ENCODE measurements at places on chromosomes 2 and 18.

GRCh38 chr2:31302940-31303563 is 69.1 kb downstream of the EHD3 start:
- DNase-seq = no peak

- DNase-seq = no peak
Measured at GRCh38 chr2:183057333-183057985, 19.2 kb upstream of the NCKAP1 start.

- no peak for DNase-seq
Measured at GRCh38 chr2:136322428-136322827, 204.5 kb upstream of the CXCR4 start.

GRCh38 chr2:221451862-221452788 is 120.0 kb downstream of the EPHA4 start:
- no peak for DNase-seq

GRCh38 chr2:18925296-18925695 is 335.9 kb upstream of the NT5C1B start:
- DNase-seq = no peak

DNA sequence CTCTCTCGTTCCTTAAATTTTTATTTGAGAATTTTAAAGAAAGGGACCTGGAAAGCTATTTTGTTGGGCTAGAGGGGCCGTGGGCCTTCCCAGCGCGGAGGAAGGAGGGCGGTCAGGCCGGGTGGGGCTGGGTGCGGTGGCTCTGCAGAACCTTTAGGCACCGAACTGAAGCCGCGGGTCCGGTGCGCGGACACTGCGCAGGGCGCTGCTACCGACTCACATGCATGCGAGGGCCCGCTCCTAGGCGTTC is 1.6 kb upstream of the TWIST2 start:
- no peak for DNase-seq

GRCh38 chr2:9478526-9478925 is 4.2 kb downstream of the IAH1 start:
- no peak for DNase-seq

- DNase-seq = no peak
Measured at GRCh38 chr2:75896779-75897366, 186.2 kb upstream of the GCFC2 start.

DNA sequence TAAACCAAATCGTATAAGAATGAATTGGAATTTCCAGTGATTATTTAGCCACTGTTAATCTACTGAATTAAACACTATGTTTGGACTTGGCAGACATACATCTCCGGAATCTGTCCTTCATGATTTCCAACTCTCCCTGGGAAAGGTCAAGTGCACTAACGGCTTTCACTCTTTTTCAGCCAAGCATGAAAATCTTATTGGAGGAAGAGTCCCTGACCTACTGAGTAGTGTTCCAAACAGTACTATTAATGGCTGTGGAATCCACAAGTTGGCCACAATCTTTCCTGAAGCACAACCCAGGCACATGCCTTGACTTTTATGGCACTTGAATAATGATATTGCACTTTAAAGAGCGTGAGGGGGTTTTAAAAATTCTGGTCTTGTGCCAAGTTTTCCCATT is 318.9 kb upstream of the RND3 start:
- DNase-seq = no peak

- no peak for DNase-seq
Measured at GRCh38 chr2:60408811-60409530, 144.5 kb downstream of the BCL11A start.

- no peak for DNase-seq
Measured at GRCh38 chr2:26191316-26192159, 18.6 kb downstream of the GAREM2 start.

GRCh38 chr2:41399437-41400087 is 648.3 kb upstream of the PKDCC start:
- DNase-seq = no peak

GRCh38 chr2:234940527-234940926 is 11.3 kb upstream of the SH3BP4 start:
- no peak for DNase-seq

GRCh38 chr2:121633463-121633862 is 15.8 kb downstream of the CLASP1 start:
- no peak for DNase-seq

DNA sequence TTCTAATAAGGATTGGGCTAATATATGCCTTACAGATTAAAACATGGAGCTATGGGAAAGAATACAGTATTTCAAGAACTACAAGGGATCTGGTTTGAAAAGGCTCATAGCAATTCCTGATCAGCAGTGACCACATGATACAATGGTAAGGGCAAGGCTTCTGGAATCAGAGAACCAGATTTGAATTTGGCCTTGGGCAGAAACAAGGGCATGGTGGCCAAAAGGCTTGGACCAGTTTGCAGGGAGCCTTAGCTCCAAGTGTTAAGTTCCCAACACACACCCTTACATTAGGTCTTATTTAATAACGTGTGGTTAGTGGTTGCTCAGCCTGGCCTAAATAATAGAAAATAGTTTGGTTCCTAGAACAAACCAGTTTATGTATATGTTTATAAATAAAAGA is 87.7 kb downstream of the ZAP70 start:
- DNase-seq = no peak

DNA sequence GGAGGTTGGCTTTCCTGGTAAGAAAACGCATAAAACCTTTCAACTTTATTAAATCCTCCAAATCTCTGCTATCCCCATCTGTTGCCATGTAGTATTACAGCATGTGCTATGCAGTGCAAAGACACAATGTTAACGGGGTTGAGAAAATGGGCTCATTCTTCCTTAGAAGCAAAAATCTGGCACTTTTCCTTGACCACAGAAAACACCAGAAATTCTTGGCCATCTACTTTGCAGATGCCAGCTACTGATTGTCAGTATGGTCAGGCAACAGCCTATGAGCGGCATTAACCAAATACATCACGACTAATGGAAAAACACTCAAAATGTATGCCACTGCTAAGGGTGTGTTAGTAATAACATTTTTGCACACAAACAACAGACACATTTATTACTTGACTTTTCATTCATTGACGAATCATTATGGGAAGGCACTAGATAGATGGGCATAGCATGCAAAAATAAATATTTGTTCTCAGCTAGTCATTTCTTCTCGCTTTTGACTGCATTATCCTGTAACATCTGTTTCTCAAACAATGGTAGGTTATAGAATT is 65.2 kb upstream of the CRIM1 start:
- DNase-seq = no peak

DNA sequence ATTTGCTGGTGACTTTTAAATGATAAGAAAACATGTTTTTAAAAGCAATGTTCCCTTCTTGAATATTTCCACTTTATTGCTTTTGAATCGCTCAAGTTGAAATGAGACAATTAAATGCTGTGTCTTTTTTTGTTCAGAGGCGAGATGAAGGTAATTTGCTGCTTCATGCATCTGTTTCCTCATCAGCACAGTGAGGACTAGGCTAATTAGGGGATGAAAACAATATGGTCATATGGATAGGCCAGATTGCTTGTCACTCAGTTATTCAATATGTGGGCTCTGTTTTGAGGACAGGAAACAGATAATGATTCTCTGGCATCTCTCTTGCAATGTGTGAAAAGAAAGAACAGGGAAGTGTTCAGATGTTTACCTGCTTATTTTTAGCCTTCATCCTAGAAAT is 61.0 kb downstream of the ERBB4 start:
- no peak for DNase-seq

DNA sequence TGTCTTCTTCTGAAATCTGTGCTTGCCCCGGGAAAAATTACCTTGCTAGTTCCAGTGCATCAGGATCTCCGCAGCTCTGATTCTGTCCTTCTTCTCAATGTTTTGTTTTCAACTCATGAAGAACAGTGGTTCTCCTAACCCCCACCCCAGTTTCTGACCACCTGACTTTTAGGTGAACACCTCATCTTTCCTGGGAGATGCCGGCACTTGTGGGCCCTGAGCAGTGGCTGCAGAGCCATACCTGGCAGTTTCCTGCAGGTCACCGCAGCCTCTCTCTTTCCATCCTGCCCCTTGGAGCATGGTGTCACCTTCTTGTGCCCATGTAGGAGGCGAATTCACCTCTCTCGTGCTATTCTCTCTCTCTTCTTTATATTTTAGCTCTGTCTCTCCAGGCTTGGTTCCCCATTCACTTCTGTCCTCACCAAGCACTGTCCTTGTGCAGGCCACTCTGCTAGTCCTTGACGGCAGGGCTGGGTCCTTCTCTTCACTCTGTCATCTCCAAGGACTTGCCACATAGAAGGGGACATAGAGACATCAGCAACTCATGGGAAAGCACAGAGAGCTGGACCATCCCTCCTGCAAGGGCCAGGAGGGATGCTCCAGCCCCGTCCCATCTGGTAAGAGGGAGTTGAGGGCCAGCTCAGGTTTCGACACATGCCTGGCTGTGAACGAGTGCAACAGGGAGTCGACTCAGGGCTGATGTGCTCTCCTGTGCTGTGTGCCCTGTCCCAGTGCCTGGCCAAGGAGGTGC is 59.1 kb downstream of the DDX1 start:
- DNase-seq = no peak

GRCh38 chr2:151138507-151138906 is 123.2 kb downstream of the RBM43 start:
- no peak for DNase-seq

DNA sequence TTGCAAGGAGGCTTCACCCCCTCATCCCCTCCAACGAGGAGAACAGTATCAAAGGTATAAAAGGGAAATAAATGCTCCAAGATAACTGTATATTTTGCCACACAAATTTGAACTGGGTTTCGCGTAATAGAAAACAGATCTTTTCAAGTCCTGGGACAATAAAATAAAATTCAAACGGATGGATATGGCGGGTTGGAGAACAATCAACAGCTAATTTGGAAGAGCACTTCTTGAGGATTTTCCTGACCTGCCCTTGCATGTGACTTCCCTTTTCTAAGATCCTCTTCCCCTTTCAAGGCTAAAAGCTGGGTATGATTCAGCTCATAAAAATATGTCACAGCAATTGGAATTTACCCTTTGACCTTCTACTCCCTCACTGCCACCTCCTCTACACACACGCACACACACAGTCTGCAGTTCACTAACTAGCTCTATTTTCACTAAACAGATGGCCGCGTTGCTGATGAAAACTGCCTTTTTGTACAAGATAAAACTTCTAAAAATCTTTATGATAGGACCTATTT is 386.9 kb downstream of the FIGN start:
- DNase-seq = no peak

DNA sequence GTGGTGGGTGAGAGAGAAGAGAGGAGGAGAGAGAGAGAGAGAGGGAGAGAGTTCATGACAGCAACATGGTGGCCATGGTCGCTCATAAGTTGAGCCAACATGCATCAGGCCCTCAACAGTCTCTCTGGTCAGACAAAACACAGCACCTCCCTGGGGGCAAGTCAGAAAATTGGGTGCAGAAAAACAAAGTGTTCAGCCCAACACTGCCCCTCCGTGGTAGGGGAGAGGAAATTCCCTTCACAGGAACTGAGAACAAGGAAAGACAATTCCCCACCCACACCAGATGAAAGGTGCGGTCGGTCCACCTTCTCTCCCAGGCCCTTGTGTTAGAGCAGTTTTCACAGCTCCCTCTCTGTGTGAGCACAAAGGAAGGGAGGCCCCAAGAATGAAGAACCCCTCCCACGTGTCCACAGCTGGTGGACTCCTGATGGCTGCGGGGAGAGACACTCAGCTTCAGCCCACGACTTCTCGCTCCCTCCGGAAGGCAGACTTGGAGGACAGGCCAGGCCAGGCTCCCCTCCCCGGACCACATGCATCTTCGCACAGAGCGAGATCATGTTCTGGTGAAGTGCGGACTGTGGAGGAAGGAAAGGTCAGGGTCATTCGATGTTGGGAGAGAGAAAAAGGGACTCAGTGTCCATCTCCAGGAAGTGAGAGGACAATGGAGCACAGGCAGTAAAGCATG is 181.7 kb downstream of the ANAPC1 start:
- peak; percentile 21 for DNase-seq

- no peak for DNase-seq
Measured at GRCh38 chr2:188045016-188045415, 246.7 kb upstream of the GULP1 start.

DNA sequence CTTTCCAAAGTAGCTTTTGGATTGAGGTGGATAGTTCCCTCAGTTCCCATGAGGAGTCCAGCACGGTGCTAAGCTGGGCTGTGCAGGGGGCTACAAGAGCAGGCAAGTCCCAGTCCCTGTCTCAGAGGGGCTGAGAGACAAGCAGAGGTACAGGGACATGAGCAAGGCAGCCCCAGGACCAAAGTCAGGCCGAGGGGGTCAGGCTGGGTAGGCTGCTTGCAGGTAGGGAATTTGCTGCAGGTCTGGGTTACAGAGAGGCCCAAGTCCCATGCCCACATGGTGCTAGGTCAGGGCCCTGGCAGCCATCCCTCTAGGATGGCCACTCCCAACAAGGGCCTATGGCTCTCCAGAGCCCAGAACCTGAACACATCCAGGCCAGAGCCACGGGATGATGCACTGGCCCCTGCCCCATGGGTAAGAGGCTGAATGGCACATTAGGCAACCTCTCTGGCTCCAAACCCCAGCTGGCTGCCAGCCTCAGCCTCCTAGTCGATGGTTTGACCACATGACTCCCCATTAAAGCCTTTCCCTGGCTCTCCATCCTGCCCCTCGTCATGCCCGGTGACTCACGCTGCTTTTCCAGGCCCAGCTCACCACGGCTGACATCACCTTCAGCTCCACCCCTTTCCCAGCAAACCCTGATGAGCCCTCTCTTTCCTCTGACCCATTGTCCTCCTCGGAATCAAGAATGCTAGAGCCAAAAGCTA is 83.7 kb downstream of the SDC1 start:
- no peak for DNase-seq

GRCh38 chr2:14634182-14634488 is 1.6 kb downstream of the LRATD1 start:
- DNase-seq = no peak

DNA sequence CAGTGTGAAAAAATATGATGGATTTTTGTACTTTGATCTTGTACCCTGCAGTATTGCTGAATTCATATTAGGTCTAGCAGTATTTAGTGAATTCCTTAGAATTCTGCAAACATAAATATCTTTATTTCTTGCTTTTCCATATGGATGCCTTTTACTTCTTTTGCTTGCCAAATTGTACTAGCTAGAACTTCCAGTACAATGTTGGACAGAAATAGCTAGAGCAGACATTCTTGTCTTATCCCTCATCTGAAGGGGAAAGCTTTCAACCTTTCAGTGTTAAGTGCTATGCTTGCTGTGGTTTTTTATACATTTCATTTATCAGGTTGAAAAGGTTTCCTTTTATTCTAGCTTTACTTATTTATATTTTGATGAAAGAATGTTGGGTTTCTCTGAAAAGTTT is 1321.9 kb upstream of the CHAC2 start:
- no peak for DNase-seq

DNA sequence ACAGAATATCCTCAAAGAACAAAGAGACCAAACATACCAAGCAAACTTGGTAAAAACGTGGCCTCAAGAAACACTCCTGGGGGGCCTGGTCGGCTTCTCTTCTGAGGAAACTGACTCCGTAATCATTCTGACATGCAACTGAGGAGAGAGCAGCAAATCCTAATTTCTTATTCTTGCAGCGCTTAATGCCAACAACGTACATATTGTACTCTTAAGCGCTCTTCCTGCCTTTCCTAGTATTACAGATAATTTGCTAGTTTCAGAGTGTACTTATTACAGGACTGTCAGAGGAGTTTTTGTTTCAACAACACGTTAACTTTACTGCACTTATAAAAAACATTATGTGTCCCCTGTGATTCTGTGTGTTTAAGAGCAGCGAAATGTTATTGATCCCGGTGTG is 64.9 kb downstream of the ZNF521 start:
- no peak for DNase-seq
